ENCODE measurements at places on chromosomes 3 and 15.
A peak's percentile ranks its signal among the peaks of the same experiment; 100 is the strongest.

DNA sequence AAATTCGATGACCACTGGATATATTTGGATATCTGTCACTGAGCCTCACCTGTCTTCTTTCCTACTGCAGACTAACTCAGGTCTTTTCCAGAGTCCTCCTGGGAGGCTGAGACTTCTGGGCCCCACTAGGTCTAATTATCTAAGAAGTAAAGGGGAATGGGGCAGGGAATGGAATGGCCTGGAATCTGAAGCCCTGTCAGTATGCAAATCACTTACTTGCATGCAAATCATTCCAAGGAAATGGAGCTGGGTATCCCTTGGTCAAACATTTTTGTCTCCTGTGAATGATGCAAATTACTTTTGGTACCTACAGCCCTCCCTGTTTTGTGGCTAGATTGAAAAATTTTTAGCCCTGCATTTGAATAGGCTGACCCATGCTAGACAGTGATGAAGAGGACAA is 5.3 kb upstream of the SPSB4 start:
- DNase-seq: no peak

DNA sequence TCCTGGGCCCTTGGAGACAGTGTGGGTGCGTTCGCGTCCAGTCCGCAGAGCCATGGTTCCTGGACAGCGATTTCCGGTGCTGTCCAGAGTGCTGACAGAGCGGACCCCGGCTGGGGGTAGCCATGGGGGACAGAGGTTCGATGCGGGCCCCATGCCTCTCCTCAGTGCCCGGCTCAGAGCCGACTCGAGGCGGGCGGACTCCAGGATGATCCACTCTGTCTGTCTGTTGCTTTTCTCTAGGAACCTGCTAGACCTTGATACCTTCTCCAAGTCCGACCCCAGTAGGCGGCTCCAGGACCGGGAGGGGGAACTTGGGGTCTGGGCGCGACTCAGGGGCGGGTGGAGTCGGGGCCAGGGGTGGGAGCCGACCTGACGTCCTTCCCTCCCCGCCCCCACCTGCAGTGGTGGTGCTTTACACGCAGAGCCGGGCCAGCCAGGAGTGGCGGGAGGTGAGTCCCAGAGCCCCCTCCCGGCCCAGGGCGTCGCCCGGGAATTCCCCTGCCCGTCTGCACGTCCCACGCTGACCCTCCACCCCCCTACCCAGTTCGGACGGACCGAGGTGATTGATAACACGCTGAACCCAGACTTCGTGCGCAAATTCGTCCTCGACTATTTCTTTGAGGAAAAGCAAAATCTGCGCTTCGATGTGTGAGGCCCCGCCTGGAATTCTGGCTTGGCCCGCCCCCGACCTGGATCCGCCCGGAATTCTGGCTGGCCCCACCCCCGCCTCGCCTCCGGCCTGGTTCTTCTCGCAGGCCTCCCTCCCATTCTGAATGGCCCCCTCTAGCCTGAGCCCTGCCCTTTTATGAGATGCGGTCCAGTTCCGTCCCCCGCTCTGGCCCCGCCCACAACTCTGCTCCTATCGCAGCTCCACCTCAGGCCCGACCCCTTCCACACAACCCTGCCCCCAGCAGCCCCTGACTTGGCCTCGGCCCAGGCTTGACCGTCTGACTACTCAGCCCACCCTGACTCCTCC is 1.0 kb downstream of the CPNE9 start:
- no peak for DNase-seq

DNA sequence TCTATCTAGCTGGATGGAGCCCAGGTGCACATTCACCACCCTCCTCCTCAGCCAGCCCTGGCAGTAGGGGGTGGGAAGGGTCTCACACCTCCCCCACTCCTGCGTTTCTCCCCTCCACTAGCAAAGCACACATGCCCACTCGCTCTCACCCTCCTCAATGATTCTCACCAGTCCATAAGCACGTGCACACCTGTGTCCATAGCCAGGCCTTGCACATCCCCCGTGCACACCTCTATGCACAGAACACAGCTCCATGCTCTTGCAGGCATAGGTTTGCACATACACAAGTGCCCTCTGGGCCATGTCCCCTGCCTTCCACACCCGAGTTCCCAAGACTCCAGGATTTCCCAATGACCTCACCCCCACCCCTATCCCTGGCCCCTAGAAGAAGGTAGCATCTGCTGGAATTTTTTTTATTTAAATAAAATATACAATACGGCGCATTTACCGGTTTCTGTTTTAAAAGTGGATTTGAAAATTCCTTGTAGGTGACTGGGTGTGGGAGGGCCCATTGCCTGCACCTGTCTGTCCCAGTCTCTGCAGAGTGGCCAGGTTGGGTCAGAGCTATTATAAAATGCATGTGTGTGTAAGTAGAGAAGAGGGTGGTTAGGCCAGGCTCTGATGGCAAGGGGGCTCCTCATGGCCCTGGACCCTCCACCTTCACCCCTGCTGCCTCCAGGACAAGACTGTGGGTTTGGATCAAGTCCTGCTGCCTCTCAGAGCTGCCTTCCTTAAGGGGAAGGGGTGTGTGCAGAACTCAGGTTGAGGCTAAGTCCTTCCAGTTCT is 49.1 kb downstream of the HCN4 start:
- DNase-seq: no peak

GRCh38 chr15:57541805-57542504 is 49.7 kb upstream of the MYZAP start:
- DNase-seq: peak; percentile 79

DNA sequence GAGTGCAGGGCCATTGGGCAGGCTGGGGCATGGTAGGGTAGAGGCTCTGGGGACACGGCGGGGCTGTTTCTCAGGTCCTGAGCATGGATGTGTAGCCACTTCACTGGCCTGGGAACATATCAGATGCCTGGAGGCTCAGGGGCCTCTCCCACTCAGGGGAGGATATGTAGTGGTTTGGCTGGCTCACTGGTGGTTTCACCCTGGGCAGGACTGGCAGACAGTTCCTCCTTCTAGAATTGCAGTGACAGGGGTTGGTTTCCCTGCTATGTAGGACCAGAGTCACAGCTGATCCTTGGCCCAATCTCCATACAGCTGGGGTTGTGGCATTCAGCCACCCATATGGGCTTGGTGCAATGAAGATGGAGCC is 4.8 kb upstream of the ARHGAP31 start:
- DNase-seq: no peak

GRCh38 chr15:101676921-101677329 is 24.7 kb upstream of the TM2D3 start:
- DNase-seq: peak; percentile 10

- no peak for DNase-seq
These were observed 24.6 kb downstream of the ALDH1L1 start for GRCh38 chr3:126155819-126156218.

GRCh38 chr3:170632780-170633179 is 46.9 kb upstream of the SLC7A14 start:
- DNase-seq: peak; percentile 46

DNA sequence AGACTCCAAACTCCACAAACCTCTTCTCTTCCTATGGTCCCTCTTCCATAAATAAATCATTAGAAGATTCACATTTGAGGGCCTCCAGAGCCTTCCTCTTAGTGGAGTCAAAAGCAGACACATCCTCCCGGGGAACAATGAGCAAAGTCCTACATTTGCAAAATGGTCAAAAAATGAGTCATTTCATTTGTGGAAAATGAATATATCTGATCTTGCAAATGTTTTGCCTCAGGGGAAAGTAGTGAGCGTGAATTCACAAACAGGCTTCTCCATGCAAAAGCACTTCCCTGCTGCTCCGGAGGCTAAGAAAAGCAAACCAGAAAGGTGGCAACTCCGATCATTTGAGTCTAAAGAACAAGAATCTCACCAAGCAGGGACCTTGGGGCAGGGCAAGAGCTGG is 86.7 kb upstream of the IQSEC1 start:
- no peak for DNase-seq

DNA sequence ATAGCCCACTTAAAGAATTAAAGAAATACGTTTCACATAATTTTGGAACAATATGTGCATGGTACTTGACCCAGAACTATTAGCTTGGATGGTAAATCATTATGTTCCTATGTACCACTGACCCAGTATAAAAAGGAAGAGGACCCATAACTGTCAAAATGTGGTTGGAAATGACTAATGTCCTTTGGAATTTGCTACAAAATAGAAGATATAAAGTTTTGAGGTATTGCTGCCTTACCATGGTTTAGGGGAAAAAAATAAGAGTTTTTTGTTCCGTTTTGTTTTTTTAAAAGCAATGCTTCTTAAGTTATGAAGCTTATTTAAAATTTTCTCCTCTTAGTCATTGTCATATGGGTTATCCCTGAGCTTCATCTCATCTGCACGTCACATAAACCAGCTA is 15.8 kb upstream of the TFDP2 start:
- no peak for DNase-seq

- DNase-seq: no peak
These were observed 65.3 kb upstream of the ZNF280D start for GRCh38 chr15:56798639-56799038.

- DNase-seq: no peak
These were observed 19.2 kb downstream of the PLD1 start for GRCh38 chr3:171790898-171791691.

- no peak for DNase-seq
These were observed 582.2 kb downstream of the FOXP1 start for GRCh38 chr3:71001303-71001830.

DNA sequence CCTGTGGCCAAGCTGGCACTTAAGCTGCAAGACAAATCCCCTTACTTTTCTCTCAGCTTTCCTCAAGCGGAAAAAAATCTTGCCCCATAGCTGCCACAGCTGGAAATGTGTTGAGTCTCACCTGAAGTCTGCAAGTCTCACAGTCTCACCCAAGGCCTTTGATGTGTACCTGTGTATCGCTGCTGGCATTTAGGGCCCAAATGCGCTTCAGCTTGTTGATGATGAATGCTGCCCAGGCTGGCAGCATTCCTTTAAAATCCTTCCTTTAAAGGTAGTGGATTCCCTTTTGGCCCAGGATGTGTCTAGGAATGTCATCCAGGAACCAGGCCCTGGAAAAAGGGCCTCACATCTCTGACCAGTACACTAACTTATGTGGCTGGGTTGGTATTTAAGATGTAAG is 7.0 kb downstream of the OR5K4 start:
- no peak for DNase-seq

DNA sequence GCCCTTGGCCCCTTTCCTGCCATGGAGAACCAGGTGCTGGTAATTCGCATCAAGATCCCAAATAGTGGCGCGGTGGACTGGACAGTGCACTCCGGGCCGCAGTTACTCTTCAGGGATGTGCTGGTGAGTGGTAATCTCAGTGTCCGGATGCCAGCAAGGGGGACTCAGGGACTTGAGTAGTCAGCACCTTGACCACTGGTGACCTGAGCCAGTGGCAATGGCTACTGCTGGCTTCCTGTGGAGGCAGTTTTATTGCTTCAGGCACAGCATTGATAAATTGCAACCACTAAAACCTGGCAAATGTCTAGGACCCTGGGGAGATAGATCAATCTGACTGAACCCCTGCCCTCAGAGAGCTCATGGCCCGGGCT is 830 bp downstream of the MAP2K5 start:
- DNase-seq: peak; percentile 40

DNA sequence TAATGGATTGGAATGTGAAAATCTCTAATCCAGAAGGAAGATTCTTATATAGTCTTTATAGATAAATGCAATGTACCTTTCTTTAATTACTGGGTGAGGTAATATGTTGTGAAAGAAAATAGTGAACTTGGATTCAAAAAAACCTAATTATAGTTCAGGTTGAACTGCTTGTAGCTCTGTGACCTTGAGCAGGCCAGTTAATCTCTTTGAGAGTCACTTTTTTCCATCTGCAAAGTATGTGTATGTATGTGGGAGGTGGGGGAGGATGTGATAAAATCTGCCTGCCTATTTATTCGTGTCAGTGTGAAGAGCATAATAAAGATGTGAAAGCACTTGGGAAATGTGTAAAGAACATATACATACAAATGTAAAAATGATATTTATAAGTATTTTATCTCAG is 34.4 kb downstream of the GLCE start:
- DNase-seq: no peak

DNA sequence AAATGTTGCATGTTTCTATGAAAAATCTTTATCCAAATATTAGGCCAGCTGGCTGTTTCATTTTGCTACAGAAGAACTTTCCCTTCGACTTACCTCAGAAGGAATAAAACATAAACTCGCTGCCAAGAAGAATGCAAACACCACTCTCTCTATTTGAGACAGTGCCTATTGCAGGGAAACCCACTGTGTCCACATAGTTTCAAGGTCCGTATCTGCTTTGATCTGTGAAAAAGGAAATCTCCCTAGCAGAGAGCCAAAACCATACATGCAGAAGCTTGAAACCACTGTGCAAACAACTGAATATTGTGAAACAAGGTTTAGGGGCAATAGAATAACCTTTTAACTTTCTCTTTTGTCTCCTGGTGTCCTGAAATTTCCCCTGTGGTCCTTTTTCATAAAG is 35.0 kb upstream of the CAPN7 start:
- no peak for DNase-seq

GRCh38 chr3:9201266-9201665 is 48.2 kb downstream of the SRGAP3 start:
- no peak for DNase-seq

GRCh38 chr15:50189633-50190032 is 7.6 kb downstream of the SLC27A2 start:
- DNase-seq: peak; percentile 51

- no peak for DNase-seq
These were observed 687.1 kb downstream of the IGSF11 start for GRCh38 chr3:118347396-118348168.

DNA sequence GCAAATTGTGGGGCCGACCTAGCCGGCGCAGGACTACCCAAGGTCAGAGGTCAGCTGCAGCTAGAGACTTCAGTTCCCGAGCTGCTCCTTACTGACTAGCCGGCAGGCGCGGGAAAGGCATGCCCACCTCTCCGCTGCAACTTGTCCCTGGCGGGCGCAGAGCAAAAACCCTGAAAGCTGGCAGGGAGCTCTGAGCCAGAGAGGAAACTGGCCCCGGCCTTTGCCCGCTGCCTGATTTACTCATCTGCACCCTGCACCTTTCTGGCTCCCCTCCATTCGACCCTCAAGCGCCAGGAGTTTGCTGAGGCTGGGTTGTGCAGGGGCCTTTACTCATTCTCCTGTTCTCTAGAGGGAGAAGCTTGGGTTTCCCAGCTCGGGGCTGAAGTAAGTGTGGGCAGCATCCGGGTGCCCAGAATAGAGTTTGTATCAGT is 1.5 kb downstream of the ZIC4 start:
- no peak for DNase-seq

- no peak for DNase-seq
These were observed 212.8 kb upstream of the PRICKLE2 start for GRCh38 chr3:64438066-64438465.

GRCh38 chr3:126816986-126817777 is 113.1 kb downstream of the CHCHD6 start:
- no peak for DNase-seq
